ENCODE measurements at places on chromosomes 4 and X. TPM values are rescaled to one million over a fixed set of nuclear protein-coding genes. Genes with fewer than 3 reads are reported as not detected.

The TEX13B gene
- not detected for polyA plus RNA-seq

The NUDT9 gene
- 16.8 TPM for polyA plus RNA-seq

The TRAM1L1 gene
- polyA plus RNA-seq: not detected

The ADGRA3 gene
- polyA plus RNA-seq: not detected

The DAPP1 gene
- 42.8 TPM for polyA plus RNA-seq

The TRPC5OS gene
- polyA plus RNA-seq: not detected

The OTC gene
- not detected for polyA plus RNA-seq

The ZFP92 gene
- 0.06 TPM for polyA plus RNA-seq

The UGT8 gene
- polyA plus RNA-seq: not detected

- no peak overlapping the region for H3K4me3 ChIP-seq
- no peaks in the 10 kb centered on the region for H3K27me3 ChIP-seq
- peaks cover 9% of the 10 kb centered on the region for H3K36me3 ChIP-seq
- no peaks in the 10 kb centered on the region for H3K4me1 ChIP-seq
- DNase-seq: no peak
- no peak overlapping the region for H3K27ac ChIP-seq
Measured at GRCh38 chr4:113555868-113556267, 205.7 kb downstream of the CAMK2D start.

GRCh38 chr4:89615051-89615450, 221.9 kb downstream of the SNCA start:
- H3K36me3 ChIP-seq: no peaks in the 10 kb centered on the region
- H3K27ac ChIP-seq: no peak overlapping the region
- H3K4me1 ChIP-seq: no peaks in the 10 kb centered on the region
- H3K27me3 ChIP-seq: no peaks in the 10 kb centered on the region

DNA sequence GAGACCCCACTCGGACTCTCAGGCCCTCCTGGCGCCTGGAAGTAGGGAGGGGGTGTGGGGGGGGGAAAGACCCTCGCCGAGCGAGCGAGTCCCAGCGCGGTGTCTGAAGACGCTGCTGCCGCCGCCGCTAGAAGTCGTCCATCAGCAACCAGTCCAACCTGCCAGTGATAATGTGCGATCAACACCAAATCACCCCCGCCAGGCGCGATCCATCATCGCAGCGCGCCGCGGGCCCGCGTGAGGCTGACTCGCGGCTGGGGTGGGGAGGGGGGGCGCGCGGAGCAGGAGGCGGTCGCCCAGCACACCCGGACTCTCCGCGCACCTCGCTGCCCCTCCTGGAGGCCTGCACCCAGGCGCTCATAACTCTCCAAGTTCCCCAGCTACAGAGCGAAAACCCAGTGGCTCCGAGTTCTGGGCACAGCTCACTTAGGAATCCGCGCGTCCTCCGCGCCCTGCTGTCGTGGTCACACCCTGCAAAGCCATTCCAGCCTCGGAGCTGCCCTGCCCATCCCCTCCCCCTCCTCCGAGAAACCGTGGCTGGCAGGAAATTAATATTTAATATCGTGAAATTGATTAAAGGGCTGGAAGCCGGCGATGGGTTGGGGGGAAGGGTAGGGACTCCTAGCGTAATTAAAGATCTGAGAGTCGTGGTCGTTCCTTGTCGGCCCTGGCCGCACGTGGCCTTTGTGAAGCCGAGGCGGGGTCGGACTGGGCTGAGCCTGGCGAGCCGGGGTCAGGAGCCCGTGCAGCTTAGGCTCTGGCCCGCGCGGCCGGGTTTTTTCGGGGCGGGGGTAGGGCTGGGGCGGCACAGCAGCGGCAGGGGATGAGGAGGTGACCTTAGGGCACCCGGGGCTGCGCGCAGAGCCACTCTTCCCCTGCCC, 58.1 kb upstream of the BCOR start:
- peaks cover 27% of the 10 kb centered on the region for H3K4me1 ChIP-seq
- DNase-seq: no peak
- no peaks in the 10 kb centered on the region for H3K27me3 ChIP-seq
- no peak overlapping the region for H3K4me3 ChIP-seq

DNA sequence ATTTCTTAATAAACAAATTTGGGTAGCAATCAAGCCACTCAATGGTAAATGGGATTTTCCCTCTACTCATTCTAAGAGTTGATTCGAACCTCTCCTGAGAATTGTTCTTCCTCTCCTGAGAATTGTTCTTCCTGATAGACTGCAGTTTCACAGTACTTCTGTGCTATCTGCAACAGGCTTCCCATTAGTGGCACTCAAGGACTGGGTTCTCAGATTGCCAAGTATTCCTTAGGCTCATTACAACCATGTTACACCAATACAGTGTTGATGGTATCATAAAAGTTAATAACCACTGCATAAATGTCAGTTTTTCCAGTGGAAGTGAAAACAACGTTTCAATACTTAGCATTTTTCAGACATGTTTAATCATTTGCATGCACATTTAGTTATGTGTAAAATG, 201.6 kb downstream of the FRMPD4 start:
- DNase-seq: no peak
- H3K4me3 ChIP-seq: no peak overlapping the region
- no peaks in the 10 kb centered on the region for H3K36me3 ChIP-seq

DNA sequence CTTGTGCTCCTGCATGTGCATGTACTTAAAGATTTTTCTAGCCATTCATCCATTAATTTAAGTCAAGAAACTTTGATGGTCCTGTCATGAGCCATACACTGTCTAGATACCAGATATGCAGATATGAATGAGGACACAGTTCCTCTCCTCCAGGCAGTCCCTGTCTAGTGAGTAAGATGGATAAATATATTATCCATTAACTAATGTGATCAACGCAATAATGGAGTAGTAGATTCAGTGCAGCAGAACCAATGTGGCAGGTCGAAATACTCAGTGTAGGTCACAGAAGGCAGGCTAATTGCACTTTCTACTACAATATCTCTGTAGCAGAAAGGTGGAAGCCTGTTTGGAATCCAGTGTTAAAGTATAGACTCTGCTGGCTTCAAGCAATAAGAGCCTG, 112.5 kb downstream of the PCDH7 start:
- H3K4me1 ChIP-seq: no peaks in the 10 kb centered on the region
- H3K4me3 ChIP-seq: no peak overlapping the region

- H3K4me3 ChIP-seq: peak overlapping the region; percentile 88
- H3K27ac ChIP-seq: no peak overlapping the region
- no peaks in the 10 kb centered on the region for H3K36me3 ChIP-seq
- H3K27me3 ChIP-seq: no peaks in the 10 kb centered on the region
- DNase-seq: no peak
Measured at GRCh38 chr4:88008743-88009171, 1.3 kb downstream of the PKD2 start.

DNA sequence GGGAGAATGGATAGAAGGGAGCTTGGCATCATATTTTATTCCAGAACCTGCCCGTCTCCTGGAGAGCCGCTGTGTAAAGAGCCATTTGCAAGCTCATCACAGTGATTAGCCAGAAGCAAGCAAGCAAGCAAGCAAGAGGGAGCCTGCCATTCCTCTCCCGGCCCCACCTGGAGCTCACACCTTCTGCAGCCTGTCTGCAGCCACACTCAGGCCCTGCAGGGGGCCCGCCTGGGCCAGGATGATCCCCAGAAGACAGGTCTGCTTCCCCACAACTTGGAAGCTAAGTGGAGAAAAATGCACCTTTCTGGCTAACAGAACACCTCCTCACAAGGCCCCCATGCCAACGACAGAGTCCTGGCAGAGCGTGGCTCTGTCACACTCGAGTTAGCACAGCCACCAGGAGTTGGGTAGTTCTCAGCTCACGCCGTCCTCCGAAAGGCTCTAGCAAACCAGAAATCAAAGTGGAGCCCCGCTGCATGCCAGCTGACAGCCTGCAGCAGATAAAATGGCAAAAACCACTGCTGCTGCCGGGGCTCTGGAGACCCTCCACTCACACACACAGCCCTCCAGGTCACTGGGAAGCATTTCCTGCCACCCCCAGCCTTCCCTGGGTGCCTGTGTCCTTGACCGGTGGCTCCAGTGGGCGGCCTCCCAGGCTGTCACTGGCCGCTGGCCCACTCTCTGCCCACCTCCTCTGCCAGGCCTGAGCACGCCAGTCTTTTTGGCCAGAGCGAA, 54.9 kb downstream of the DCTD start:
- no peaks in the 10 kb centered on the region for H3K27me3 ChIP-seq
- H3K36me3 ChIP-seq: no peaks in the 10 kb centered on the region
- H3K27ac ChIP-seq: no peak overlapping the region
- no peak for DNase-seq
- H3K4me3 ChIP-seq: no peak overlapping the region

DNA sequence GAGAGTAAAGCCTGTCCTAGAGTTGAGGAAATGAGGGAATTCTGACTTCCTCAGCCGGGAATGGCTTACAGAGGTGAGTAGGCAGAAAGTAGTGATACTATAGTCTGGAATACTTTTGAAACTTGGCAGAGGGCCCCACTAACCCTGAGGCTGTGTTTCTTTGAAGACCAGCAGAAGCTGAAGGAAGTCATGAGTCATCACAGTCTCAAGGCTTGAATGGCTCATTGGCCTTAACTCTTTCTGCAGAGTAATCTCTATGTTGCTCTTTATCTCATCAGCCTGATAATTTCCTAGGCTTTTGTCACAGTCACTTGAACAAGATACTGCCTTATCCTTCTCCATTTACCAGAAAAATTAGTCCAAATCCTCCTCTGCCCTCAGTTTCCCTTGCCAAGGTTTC, 80.8 kb downstream of the ANKRD50 start:
- no peak for DNase-seq
- H3K4me3 ChIP-seq: no peak overlapping the region
- no peaks in the 10 kb centered on the region for H3K36me3 ChIP-seq
- no peak overlapping the region for H3K27ac ChIP-seq

GRCh38 chr4:156790866-156791265, 180.7 kb downstream of the PDGFC start:
- H3K4me1 ChIP-seq: no peaks in the 10 kb centered on the region
- DNase-seq: no peak
- H3K27ac ChIP-seq: no peak overlapping the region

DNA sequence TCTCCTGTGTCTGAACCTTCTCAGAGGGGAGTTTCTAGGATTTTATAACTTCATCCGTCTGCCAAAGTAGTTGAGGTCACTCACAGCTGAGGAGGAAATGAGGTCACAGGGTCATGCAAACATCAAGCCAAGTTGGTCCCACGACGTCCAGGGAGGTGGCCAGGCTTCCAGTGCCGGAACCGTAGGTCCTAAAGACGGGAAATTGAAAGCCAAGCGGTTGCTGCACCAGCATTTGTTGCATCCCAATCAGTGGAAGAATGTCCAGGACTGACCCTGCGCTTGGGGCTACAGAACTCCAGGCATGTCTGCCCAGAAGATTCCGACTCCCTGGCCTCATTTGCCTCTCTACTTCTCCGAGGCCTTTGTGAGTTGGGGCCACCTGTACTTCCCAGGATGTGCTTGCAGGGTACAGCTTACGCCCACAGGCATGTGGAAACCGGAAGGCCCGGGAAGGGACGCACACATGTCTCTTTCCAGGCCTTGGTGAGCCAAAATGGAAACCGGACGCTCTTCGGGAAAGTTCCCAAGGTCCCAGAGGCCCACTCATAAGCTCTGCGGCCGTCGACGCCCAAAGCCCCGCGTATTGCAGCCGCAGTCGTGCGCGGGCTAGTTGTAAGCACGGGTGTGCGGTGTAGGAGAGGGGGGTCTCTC, 9.3 kb downstream of the PRDM8 start:
- peaks cover 15% of the 10 kb centered on the region for H3K4me1 ChIP-seq
- no peak overlapping the region for H3K27ac ChIP-seq
- peaks cover 2% of the 10 kb centered on the region for H3K27me3 ChIP-seq
- H3K36me3 ChIP-seq: no peaks in the 10 kb centered on the region
- no peak overlapping the region for H3K4me3 ChIP-seq

- DNase-seq: no peak
- no peaks in the 10 kb centered on the region for H3K36me3 ChIP-seq
- H3K4me3 ChIP-seq: no peak overlapping the region
- no peak overlapping the region for H3K27ac ChIP-seq
- no peaks in the 10 kb centered on the region for H3K4me1 ChIP-seq
Measured at GRCh38 chr4:159281771-159282170, 178.9 kb downstream of the RAPGEF2 start.
